ENCODE measurements at places on chromosomes 11 and 22. TPM values are rescaled to one million over a fixed set of nuclear protein-coding genes. Genes with fewer than 3 reads are reported as not detected.

Gene AP5B1
- 35.6 TPM for total RNA-seq

Gene NXPE1
- not detected for total RNA-seq

Gene HTR3B
- total RNA-seq, result not detected

Gene SCGB1D4
- not detected for total RNA-seq

Gene ANO5
- total RNA-seq, result 5.9 TPM

Gene BATF2
- total RNA-seq, result 7.5 TPM

- H3K4me3 ChIP-seq, result no peak overlapping the region
- no peaks in the 10 kb centered on the region for H3K27me3 ChIP-seq
- no peak for DNase-seq
- H3K4me1 ChIP-seq, result no peaks in the 10 kb centered on the region
- no peaks in the 10 kb centered on the region for H3K36me3 ChIP-seq
These were observed 43.8 kb downstream of the MAP6 start for GRCh38 chr11:75625021-75625420.

- peak overlapping the region; percentile 87 for H3K27ac ChIP-seq
These were observed 7.8 kb downstream of the PIM3 start for GRCh38 chr22:49968313-49968830.

DNA sequence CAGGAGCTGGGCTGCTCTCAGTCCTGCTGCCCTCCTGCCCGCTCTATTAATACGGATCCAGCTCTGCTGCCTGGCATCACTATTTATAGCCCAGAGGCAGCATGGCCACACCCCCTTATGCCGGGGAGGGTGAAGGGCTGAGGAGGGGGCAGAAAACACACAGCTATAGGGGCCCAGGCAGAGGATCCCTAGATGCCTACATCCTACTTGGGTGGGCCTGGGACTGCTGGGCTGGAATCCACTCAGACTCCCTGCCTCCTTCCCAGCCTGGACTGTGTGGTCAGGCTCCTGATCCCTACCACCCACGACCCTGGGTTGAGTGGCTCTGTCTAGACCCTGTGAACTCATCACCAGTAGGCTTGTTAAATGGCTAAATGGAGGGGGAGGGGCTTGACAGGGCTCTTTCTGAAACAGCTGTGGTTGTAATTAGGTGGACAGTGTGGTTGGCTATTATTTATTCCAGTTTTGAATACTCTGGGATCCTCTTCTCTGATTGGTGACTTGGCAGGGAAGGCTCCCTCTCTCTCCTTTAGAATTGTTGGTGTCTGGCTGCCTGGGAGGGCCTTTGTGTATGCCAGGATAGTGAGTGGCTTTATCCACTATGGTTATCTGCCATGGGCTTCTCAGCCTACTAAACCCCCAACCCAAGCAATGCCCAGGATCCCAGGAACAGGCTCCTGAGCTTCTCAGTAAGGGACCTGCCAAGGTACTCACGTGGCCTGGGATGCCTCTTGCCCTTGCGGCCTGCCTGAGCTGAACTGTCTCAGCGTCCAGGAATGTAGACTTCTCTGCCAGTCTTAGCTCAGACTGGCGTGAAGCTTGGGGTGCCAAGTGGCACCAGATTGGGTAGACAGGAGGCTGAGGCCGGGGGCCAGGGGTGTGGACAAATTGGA, 15.2 kb downstream of the PHLDB1 start:
- H3K27me3 ChIP-seq, result no peaks in the 10 kb centered on the region
- H3K36me3 ChIP-seq, result peaks cover 29% of the 10 kb centered on the region
- H3K4me1 ChIP-seq, result peaks cover 60% of the 10 kb centered on the region
- H3K27ac ChIP-seq, result peak overlapping the region; percentile 67
- no peak overlapping the region for H3K4me3 ChIP-seq

GRCh38 chr11:119175493-119176077, 7.1 kb downstream of the NLRX1 start:
- no peaks in the 10 kb centered on the region for H3K4me1 ChIP-seq
- H3K27me3 ChIP-seq, result no peaks in the 10 kb centered on the region
- H3K4me3 ChIP-seq, result no peak overlapping the region
- no peak for DNase-seq

GRCh38 chr11:108538022-108538424, 39.8 kb upstream of the POGLUT3 start:
- H3K36me3 ChIP-seq, result no peaks in the 10 kb centered on the region
- no peaks in the 10 kb centered on the region for H3K27me3 ChIP-seq
- peak; percentile 81 for DNase-seq
- H3K27ac ChIP-seq, result peak overlapping the region; percentile 31
- H3K4me1 ChIP-seq, result no peaks in the 10 kb centered on the region

- no peak overlapping the region for H3K27ac ChIP-seq
- peak; percentile 52 for DNase-seq
- no peaks in the 10 kb centered on the region for H3K36me3 ChIP-seq
- no peaks in the 10 kb centered on the region for H3K4me1 ChIP-seq
- H3K4me3 ChIP-seq, result no peak overlapping the region
These were observed 26.3 kb upstream of the RFPL3 start for GRCh38 chr22:32331236-32331917.

GRCh38 chr22:38873469-38874411, 1.7 kb upstream of the CBX6 start:
- no peak for DNase-seq
- peak overlapping the region; percentile 96 for H3K27ac ChIP-seq
- no peaks in the 10 kb centered on the region for H3K27me3 ChIP-seq
- peaks cover 33% of the 10 kb centered on the region for H3K4me1 ChIP-seq

GRCh38 chr11:9535189-9535781, 38.2 kb upstream of the WEE1 start:
- H3K36me3 ChIP-seq, result no peaks in the 10 kb centered on the region
- H3K27me3 ChIP-seq, result no peaks in the 10 kb centered on the region

DNA sequence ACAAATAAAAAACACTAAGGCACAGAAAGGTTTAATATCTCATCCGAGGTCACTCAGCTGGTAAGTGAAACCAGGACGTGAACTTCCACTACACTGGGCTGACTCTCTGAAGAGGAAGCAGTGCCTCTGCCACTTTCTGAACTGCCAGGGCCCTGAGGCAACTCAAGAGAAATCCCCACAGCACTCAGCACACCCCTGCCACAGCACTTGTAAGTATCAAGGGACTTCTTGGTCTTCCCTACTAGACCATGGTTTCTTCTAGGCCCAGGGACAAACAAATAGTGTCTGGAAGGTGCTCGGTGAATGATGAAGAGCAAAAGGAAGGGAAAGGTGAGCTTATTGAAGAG, 49.7 kb downstream of the RPL27A start:
- peaks cover 30% of the 10 kb centered on the region for H3K4me1 ChIP-seq
- H3K27me3 ChIP-seq, result no peaks in the 10 kb centered on the region
- H3K36me3 ChIP-seq, result no peaks in the 10 kb centered on the region
- DNase-seq, result no peak

DNA sequence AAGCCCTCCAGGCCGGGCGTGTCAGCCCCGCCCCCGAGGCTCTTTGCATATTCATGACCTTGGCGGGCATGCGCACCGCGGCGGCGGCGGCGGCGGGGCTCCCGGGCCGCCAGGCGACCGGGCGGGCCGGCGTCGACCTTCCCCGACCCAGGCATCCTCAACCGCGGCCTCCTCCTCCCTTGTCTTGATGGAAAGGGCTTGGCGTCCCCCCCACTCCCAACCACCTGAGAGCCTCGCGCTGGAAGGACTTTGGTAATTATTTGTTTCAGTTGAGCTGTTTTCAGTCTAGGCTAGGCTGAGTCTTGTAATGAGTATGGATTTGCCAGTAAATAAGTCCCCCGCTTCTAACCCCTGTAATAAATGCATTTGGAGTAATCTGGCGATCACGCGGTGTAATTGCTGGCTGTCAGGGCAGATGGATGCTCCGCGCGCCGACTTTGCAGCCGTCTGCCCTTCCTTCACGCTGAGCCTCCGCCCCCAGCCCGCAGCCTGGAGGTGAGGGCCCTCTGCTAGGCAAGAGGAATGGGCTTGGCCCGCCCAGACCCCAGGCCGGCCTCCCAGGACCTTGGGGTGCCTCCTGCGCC, 25.2 kb downstream of the FLRT1 start:
- H3K27me3 ChIP-seq, result peaks cover 10% of the 10 kb centered on the region
- DNase-seq, result peak; percentile 82
- H3K27ac ChIP-seq, result no peak overlapping the region
- H3K36me3 ChIP-seq, result no peaks in the 10 kb centered on the region
- peaks cover 10% of the 10 kb centered on the region for H3K4me1 ChIP-seq

DNA sequence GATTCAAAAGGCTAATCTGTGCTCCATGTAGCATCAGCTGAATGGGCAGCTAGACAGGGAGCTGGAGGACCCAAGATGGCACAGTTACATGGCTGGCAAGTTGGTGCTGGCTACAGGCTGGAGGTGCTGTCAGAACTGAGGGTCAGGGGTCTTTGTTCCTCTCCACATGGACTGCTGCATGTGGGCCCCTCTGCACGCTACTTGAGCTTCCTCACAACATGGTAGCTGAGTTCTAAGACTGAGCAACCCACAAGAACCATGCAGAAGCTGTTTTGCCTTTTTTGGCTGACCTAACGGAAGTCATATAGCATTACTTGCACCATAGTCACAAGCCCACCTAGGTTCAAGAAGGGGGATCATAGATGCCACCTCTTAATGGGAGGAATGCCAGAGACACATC, 196.1 kb downstream of the GRIK4 start:
- H3K4me1 ChIP-seq, result peaks cover 15% of the 10 kb centered on the region
- no peaks in the 10 kb centered on the region for H3K27me3 ChIP-seq
- H3K36me3 ChIP-seq, result no peaks in the 10 kb centered on the region
- no peak overlapping the region for H3K4me3 ChIP-seq
- DNase-seq, result no peak
- no peak overlapping the region for H3K27ac ChIP-seq

GRCh38 chr22:26041931-26042330, 127.3 kb upstream of the SEZ6L start:
- peaks cover 3% of the 10 kb centered on the region for H3K27me3 ChIP-seq
- no peaks in the 10 kb centered on the region for H3K36me3 ChIP-seq
- DNase-seq, result no peak
- no peak overlapping the region for H3K27ac ChIP-seq
- H3K4me1 ChIP-seq, result no peaks in the 10 kb centered on the region

DNA sequence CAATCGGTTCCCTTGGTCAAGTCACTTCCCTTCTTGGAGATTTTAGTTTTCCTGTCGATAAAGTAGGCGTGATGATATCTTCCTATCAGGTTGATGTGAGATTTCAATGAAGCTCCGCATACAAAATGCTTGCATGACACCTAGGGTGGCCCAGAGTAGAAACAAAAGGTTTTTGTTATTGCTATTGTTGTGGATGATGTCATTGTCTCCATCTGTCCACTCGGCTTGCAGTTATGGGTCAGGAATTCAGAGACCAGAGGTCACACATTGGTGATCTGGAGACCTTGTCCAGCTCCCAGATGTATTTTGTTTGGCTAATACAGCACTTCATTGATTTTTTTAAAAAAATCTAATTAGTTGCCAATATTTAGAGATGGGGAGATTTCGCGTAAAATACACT, 382.1 kb downstream of the MN1 start:
- no peaks in the 10 kb centered on the region for H3K36me3 ChIP-seq
- no peak overlapping the region for H3K27ac ChIP-seq
- no peaks in the 10 kb centered on the region for H3K27me3 ChIP-seq
- no peak overlapping the region for H3K4me3 ChIP-seq

DNA sequence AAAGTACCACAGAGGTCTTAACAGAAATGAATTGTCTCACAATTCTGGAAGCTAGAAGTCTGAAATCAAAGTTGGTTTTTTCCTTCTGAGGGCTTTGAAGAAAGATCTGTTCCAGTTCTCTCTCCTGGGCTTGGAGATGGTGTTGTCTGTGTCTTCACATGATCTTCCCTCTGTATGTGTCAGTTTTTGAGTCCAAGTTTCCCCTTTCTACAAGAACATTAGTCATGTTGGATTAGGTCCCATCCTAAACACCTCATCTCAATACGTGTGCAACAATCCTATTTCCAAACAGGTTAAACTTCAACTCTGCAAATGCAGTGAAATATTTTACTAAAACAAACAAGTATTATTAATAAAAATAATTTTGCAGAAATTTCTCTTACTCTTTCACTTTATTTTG, 3.1 kb upstream of the PTS start:
- no peak overlapping the region for H3K4me3 ChIP-seq
- H3K4me1 ChIP-seq, result peaks cover 15% of the 10 kb centered on the region
- H3K36me3 ChIP-seq, result no peaks in the 10 kb centered on the region
- no peak overlapping the region for H3K27ac ChIP-seq
- no peaks in the 10 kb centered on the region for H3K27me3 ChIP-seq
- DNase-seq, result no peak

GRCh38 chr11:48034926-48035871, 54.8 kb downstream of the PTPRJ start:
- H3K36me3 ChIP-seq, result no peaks in the 10 kb centered on the region
- no peak overlapping the region for H3K4me3 ChIP-seq
- H3K4me1 ChIP-seq, result peaks cover 32% of the 10 kb centered on the region
- no peak for DNase-seq
- no peaks in the 10 kb centered on the region for H3K27me3 ChIP-seq

DNA sequence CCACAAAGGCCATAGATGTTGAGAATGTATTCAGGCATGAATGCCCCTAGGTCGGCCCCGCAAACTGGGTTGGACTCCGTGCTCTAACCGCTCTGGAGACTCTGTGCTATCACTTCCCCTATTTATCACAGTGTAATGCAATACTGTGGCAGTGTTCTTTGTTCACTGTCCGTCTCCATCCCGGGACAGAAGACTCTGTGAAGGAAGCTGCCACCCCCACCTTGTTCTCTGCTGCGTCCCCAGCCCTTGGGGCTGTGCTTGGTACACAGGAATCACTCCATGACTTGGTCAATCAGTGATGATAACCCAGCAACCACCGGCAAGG, 57.6 kb downstream of the TSPAN18 start:
- H3K27me3 ChIP-seq, result no peaks in the 10 kb centered on the region
- H3K4me1 ChIP-seq, result peaks cover 5% of the 10 kb centered on the region
- DNase-seq, result peak; percentile 36
- no peak overlapping the region for H3K27ac ChIP-seq
- H3K4me3 ChIP-seq, result no peak overlapping the region
- no peaks in the 10 kb centered on the region for H3K36me3 ChIP-seq

DNA sequence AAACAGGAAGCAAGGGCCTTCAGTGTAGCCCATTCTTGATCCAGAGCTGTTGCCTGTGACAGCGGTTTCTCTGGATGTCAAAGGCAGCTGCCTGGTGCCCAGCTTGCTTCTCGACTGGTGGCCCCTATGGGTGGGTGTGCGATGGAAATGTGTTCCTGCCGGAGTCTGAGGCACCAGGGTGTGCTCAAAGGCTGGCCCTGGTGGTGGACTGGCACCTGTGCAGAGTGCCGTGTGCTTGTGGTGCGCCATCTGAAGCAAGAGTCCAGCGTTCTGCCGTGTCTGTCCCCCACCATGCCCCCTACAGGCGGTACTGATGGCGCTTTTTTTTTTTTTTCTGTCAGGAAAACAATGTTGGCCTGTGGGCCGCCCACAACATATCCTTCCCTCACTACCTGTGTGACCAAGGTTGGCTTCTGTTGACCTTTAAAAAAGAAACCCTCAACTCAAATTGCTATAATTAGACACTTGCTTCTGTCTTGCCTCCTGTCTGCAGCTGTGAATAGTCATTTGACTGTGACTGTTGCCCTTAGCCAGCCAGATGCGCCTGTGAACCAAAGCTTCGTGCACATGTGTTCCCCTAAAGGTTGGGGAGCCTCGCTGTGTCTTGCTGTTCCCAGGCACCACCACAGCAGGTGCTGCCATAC, 4.7 kb upstream of the RANBP1 start:
- no peaks in the 10 kb centered on the region for H3K27me3 ChIP-seq
- H3K36me3 ChIP-seq, result peaks cover 86% of the 10 kb centered on the region
- H3K27ac ChIP-seq, result no peak overlapping the region
- no peak for DNase-seq
- no peak overlapping the region for H3K4me3 ChIP-seq

All from upper lobe of right lung (tissue), 1 donor.